Fibroblast of skin of right quadriceps (primary cell): ENCODE measurements at places on chromosomes 4 and X.

DNA sequence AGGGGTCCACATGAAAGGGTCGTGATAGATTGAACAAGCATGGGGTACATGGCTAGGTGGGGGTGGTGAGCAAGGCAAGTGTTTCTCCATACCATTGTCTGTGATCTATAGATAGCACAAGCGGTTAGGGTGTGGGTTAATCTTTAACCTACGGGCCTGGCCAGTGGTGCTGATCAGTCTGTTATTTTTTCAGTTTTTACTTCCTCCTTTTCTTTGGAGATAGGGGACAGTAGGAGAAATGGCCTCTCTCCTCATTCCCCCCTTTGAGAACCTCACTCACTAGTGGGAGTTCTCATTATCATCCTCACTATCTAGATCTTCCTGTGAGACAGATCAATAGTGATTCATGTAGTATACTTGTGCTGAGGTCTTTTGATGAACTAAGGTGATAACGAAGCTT lies 16.2 kb upstream of the GPKOW start:
- no peak for DNase-seq

- DNase-seq: no peak
These were observed 67.9 kb downstream of the LEF1 start for GRCh38 chr4:108100827-108101226.

DNA sequence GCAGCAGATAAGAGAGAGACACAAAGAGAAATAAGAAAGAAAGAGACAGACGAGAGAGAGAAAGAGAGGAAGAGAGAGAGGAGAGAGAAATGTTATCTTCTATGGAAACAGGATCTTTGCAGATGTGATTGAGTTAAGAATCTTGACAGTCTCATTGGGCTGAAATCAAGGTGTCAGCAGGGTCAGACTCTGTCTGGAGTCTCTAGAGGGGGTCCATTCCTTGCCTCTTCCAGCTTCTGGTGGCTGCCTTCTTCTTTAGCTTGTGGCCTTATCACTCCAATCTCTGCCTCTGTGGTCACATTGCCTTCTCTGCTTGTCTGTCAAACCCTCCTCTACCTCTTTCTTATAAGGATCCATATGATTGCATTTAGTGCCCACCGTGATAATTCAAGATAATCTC lies 21.8 kb upstream of the GRPR start:
- no peak for DNase-seq

GRCh38 chr4:148312956-148313490 lies 129.2 kb downstream of the NR3C2 start:
- DNase-seq: no peak

GRCh38 chrX:154465601-154466000 lies 7.5 kb downstream of the PLXNA3 start:
- DNase-seq: no peak

DNA sequence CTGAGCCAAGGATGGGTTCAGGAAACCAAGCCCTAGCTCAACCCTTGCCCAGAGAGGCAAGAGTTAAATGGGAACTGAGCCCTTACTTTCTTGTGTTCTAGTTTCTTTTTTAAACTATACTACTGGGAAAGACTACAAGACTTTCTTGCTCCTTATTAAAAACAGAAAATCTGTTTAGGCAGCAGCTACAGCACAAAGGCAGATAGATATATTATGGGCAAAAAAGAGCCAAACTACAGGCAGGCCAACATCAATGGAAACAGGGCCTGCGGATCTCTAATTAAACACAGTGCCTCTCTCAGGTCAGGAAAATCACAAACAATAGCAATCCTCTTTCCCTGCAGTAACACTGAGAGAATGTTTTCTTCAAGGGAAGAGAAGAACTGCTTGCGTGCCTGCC lies 226.0 kb downstream of the LDB2 start:
- no peak for DNase-seq

GRCh38 chr4:40288566-40288965 lies 46.6 kb upstream of the CHRNA9 start:
- DNase-seq: no peak

- no peak for DNase-seq
These were observed 161.3 kb upstream of the USP38 start for GRCh38 chr4:143023239-143023918.
